Naive B cell (primary cell): ENCODE measurements at places on chromosomes 11 and 22. TPM values are rescaled to one million over a fixed set of nuclear protein-coding genes. Genes with fewer than 3 reads are reported as not detected.

The RGL4 gene
- polyA plus RNA-seq = 3.9 TPM

GRCh38 chr11:118618115-118618990 is 10.9 kb downstream of the PHLDB1 start:
- DNase-seq = no peak

The MUC6 gene
- not detected for polyA plus RNA-seq

DNA sequence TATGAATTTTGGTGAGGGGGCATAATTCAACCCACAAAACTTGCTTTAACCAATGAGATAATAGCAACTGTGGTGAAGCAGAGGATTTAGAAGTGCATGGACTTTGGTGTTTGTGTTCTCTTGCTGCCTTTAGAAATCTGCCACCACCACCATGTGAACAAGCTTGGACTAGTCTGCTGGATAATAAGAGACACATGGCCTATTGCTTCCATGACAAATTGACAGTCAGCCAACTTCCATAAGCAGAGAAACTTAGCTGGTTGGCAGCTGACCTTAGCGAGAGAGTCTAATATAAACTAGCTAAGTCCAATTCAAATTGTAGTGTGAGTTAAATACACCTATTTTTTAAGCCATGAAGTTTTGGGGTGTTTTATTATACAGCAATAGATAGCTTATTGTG is 482.1 kb upstream of the ANO5 start:
- DNase-seq = no peak

DNA sequence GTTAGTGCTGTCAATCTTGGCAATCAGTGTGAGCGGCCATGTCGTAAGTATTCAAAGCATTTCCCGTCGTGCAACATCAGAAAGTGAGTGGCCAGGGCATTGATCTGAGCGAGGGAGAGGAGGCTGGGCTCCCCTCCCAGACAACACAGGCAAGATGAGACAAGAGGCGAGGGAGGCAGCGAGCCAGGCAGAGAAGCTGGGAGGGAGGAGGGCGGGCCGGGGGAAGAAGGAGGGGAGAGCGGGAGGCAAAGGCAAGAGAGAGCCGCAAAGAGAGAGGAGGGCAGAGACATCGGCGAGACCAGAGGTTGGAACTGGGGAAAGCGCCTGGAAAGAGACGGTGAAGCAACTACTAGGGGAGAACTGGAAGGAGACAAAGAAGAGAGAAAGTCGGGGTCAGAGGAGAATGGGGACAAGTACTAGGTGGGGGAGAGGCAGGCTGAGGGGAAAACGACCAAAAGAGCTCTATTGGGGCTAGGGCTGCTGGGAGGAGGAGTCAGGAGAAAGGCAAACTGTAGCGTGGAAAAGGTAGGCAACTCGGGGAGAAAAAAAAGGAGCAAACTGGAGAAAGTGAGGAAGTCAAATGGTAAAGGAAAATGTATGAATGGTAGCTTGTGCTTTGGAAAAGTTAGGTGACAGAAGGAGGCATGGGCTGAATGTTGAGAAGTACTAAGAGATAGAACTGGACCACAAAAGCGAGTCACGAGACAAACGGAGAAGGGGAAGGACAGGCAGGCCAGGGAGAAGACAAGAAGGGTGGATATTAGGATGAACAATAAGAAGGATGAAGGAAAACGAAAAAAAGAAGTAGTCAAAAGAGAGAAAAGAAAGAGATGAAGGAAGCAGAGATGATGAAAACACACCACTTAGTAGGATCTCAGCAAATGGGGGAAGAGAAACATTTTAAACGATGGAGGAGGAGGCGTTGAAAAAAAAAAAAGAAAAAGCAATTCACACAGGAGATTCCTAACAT is 130.5 kb upstream of the C11orf58 start:
- DNase-seq = no peak

DNA sequence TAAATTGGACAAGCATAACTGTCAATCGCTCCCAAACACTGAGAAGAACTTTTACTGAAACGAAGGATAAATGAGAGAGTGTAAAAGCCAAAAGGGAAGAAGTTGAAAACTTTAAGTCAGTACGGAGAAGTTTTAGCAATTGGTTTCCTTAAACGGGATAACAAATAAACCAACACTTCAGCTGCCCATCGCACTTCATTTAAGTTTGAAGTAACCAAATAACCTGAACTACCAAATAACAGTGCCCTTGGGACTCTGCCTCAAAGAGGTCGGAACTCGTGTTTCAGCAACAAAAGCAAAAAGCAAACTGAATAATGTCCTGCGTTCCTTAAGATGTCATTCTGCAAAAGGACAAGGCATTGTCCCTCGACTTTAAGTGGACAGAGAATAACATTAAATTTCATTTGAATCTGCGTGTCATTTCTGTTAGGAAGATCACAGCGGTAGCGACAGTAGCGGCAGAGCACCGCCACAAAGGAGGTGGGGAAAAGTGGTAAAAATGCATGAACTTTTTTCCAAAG is 127.0 kb upstream of the C11orf58 start:
- DNase-seq = no peak

DNA sequence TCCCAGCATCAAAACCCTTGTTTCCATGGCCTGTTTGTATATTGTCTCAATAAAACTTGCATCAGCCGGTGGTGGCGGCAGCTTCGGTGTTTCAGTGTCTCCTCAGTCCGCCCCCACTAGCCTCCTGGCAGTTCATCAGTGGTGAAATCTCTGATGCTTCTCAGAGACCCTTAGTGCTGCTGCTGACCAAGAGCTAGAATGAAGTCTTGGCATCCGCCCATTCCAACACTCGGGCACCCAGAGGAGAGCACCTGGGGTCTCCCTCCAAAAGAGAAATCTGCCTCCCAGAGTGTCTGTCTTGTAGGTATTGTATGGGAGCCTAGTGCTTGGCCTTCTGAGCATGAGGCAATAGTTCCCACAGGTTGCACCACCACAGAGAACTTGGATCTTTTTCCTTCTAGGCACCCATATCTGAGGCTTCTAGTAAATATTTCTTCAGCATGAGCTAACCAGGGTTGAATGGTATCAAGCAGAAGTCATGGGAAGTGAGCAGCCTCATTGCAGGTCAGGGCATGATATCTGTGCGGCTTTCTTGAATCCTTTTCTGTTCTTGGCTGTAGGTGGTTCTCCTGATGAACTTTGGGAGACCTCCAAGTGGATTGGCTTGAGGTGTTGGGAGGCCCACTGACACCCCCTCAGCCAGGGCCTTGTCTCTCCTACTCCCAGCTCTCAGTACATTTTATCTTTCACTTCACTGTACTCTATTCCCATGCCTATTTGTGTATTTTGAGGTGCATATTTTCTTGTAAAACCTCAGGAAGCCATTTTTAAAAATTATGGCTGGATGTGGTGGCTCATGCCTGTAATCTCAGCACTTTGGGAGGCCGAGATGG is 13.2 kb upstream of the AIFM3 start:
- DNase-seq = no peak

DNA sequence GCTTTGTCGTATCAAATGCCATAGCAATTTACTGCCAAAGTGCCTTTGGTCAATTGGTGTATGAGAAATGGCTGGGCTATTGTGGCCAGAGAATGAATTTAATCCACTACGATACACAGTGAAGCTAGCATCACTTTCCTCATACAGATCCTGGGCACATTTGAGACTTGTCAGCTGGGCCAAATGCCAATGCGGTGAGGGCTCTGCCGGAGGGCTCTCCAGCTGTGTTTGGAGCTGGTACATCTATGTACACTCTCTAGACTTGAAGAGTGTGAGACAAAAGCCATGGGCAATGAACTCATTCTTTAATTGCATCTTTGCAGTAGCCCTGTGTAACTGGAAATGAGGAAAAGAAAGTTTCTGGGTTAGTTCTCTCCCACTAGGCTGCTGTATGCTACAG is 1052.9 kb downstream of the NTM start:
- no peak for DNase-seq

DNA sequence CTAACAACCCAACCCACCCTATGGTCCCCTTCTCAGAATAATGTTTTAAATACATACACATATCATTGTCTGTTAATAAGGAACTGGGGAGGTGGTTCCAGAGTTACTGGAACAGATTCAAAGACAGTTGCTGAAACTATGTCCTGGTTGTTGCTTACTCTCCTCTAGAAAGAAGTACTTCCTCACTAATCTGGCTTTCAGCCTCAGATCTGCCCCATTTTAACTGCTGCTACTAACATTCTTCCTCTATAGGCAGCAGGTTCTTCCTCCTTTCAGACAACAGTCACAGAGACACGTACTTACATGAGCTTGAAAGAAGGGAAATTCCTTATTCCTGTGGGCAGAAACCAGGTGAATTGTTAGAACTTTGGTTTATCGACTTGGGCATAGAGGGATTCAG is 8.1 kb upstream of the NEU3 start:
- DNase-seq = no peak

DNA sequence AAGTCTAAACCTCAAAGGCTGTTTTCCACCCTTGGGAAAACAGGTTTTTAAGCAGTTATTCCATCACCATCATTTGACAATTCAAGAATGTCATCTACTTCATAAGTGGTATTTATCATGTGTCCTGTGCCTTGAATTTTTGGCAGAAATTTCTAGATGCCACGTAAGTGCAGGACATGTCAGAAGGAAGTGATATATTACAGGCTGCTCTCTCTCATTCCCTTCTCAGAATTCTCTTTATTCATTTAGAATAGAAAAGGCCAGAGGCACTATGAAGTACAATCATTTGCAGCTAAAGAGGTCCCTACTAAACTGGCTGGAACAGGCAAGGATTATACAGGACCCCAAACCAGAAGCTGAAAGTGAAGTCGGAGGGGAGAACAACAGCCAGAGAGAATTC is 11.9 kb downstream of the RBFOX2 start:
- no peak for DNase-seq

The PPME1 gene
- polyA plus RNA-seq = 12.7 TPM

DNA sequence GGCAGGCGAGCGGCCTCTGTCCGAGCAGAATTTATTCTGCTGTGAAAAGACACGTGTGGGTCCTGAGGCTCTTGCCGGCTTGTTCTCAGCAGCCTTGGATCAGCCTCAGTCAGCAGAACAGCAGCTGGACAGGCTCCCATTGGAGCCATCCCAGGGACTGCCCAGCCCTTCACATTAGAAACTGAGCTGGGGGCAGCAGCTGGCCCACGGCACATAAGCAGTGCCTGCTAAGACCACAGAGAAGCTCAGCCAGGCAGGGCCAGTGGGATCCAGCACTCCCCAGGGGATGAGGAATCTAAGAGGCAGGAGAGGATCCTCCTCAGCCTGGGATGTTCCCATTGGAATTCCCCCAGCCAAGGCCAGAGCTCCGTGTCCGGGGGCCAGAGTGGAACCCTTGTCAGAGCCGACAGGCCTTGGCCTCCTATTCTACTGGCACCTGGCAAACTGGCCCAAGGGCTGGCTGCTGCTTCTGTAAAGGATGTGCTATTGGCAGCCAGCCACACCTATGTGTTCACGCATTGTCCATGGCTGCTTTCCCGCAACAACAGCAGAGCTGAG is 18.2 kb downstream of the RTN4R start:
- DNase-seq = no peak

The OR8A1 gene
- not detected for polyA plus RNA-seq

GRCh38 chr11:11931461-11932055 is 76.9 kb downstream of the DKK3 start:
- DNase-seq = no peak

DNA sequence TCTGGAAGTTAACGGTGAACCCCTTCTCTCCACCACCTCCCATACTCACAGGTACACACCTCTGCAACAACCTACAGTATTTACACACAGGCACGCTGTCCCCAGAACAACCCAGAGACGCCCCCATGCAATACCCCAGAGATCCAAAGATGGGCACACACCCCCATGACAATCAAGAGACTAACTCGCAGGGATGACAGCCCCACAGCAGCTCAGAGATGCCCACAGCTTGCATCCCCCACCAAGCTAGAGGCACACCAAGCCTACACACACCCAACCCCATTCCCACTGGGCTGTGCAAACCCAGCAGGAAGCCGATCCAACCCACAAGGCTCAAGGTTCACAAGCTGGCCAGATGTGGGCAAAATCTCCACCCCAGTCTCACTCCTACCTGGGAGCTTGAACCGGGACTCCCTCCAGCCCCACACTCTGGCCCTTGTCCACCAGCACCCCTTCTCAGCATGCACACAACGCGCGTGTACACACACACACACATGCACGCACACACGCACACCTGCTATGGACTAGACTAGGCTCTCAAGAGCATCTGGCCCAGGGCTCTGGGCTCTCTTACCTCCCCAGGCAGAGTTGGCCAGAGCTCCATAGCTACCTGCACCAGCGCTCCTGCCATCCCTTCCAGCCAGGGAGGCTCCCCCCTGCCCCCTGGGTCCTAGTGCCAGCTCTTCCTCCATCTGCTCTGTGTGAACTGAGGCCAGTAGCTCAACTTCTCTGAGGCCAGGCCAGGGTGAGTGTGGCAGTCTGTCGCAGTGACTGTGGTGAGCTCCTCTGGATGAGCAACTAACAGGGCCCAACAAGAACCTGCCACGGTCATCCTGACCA is 11.5 kb downstream of the STARD10 start:
- no peak for DNase-seq

The OR8G1 gene
- not detected for polyA plus RNA-seq

DNA sequence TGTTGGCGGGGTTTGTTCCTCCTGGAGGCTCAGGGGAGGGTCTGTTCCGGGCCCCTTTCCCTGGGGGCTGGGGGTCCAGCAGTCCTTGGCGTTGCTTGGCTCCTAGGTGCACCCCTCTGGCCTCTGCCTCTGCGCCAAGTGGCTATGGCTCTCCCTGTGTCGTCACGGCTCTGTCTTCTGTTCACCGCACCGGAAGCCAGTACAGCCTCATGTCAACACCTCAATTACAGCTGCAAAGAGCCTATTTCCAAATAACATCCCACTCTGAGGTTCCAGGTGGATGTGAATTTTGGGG is 64.8 kb downstream of the CELSR1 start:
- no peak for DNase-seq

DNA sequence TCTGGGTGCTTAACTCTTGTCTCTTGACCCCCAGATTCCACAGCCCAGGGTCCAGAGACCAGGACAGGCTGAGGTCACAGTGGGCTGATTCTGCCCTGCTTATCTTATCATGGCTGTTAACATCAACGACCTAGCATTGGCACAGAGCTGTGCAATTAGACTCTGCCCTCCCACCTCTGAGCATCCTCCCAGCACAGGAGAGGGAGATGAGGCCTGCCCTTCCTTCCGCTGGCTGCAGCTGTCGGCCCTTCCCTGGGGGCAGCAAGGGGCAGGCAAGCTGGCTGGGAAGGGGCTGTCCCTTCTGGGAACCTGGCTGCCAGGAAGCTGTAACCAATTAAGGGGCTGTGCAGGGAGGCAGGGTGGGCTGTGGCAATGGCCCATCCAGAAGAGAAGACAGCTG is 22.5 kb downstream of the LRRC10B start:
- DNase-seq = no peak

DNA sequence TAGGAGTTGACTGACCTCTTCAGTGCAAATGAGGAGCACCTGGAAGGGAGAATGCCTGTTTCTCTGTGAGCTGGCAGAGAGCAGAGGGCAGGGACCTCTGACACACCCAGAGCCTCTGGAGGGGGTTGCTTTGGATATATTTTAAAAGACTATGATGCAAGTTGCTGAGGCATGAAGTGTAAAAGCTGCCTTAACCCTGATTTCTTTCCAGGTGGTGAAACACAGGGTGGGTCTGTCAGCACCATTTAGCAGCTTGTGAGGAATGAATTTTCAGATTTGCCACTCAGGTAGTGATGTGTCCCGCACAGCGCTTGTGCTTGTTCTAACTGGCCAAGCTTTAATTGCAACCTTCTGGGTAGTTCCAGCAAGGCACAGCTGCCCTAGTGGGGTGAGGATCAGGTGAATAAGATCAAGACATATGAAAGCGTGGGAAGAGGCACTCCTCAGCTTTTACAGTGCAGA is 90.2 kb downstream of the SWAP70 start:
- no peak for DNase-seq
